ENCODE measurements at places on chromosomes 3 and 15.

DNA sequence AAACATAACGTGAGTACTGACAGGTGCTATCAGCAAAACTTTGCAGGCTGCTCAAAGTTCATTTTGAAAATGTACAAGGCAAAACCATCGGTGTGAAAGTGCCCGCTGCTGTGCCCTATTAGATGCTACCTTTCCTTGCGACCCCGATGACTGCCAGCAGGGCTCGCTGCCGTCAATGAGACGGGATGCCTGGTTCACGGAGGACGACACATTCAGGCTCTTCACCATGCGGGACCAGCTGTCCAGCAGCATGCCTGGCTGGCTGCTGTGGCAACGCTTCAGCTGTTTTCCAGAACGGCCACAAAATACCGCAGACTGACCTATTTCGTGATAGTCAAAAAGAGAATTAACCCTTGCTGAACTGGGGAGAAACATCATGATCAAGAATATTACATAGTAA lies 92.7 kb upstream of the OCA2 start:
- no peak for DNase-seq

GRCh38 chr3:170780955-170781354 lies 89.0 kb downstream of the RPL22L1 start:
- DNase-seq, result no peak

GRCh38 chr3:163655021-163655420 lies 1423.3 kb downstream of the SI start:
- no peak for DNase-seq

DNA sequence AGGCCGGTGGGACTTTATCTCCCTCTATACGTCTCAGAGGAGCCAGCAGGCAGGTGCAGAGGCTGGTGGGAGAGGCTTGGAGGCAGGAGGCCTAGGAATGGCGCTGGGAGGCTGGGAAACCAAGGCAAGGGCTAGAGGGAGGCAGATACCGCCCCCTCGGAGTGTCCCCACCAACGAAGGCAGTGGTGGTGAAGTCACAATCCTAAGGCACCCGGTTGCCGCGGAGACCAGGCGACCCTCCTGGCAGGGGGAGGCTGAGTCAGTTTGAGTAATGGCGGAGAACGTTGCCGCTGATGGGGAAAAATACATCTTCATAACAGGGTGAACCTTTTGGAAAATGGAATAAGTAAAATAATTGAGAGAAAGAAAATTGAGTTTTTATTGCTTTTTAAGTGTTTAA lies 29.9 kb upstream of the CACNA2D2 start:
- DNase-seq, result no peak

DNA sequence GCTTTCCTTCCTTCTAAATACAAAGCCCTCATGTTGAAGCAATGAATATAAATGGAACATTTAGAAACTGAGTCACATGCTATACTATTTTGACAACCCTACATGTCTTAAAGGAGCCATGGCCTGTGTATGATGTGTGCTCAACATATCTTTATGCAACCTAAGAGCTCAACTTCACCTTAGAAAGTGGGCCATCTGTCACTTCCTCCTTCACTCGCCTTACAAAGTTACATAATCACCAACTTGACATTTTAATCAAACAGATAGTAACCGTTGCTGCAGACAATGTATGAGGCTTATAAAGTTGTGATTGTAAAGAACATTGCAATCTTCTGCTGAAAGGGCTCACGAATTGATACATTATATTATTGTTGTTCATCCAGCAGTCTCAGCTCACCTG lies 163.6 kb downstream of the SERPINI1 start:
- no peak for DNase-seq

- no peak for DNase-seq
Measured at GRCh38 chr15:100170291-100171210, 171.2 kb downstream of the ADAMTS17 start.

GRCh38 chr3:59277816-59278215 lies 228.0 kb upstream of the CFAP20DC start:
- no peak for DNase-seq

GRCh38 chr3:186330772-186331460 lies 31.1 kb downstream of the DGKG start:
- DNase-seq, result no peak

Measured in kidney capillary endothelial cell (primary cell).